ENCODE measurements at places on chromosomes 7 and 10. TPM values are rescaled to one million over a fixed set of nuclear protein-coding genes. Genes with fewer than 3 reads are reported as not detected.

The CALML5 gene
- total RNA-seq, result not detected

The PRKG1 gene
- total RNA-seq, result 45.6 TPM

The AKR1C2 gene
- 376 TPM for total RNA-seq

DNA sequence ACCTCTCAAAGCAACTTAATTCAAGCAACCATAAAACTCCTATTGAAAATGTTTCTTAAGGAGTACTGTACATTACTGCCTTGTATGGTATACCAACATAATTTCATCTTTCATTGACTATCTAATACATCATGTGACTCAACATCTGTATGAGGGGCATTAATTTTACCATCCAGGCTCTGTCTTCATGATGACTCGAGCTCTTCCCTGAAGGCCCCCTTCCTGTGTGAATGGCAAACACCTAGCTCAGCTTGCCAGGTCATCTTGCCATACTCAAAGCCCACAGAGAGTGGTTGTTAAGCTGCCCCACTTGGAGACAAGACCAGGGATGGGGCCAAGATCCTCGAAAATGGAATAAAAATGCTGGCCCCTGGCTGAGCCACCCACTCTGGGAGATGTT is 82.4 kb downstream of the SGMS1 start:
- no peak for DNase-seq

GRCh38 chr7:103113164-103113563 is 35.7 kb downstream of the NAPEPLD start:
- peak; percentile 96 for DNase-seq

DNA sequence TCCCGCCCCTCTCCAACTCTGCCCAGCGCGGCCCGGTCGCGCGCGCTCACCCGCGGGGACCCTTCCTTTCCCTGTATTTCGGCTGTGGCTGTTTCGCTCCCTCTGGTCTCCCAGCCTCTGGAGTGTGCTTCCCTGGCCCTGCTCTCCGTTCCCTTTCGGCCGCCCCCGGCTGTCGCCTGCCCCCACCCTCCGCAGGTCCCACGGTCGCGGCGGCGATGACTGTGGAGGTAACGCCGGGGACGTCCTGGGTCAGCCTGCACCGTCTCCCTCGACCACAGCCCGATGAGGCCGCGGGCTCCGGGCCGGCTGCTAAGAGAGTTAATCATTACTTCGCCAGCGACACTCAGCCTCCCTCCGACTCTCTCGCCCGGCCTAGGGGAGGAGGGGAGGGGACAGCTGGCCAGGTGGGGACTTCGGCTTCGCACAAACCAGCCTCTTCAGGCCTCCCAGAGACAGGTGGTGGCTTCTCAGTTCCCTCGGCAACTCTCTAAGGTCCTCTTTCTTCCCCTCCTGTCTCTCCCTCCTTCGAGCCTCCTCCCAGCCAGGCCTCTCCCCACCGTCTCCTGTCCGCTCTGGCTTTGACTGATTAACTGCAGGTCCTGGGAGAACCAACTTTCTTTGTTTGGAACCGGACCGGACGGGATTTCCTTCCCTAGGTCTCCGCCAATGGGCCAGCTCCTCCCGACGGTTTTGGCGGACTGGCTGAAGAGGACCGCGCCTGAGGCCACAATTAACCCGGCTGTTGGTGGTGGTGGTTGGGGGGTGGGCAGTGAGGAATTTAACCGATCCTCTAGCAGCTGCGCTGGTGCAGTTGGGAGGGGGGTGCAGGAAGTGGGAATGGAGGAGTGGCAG is 5.6 kb upstream of the PAX2 start:
- DNase-seq, result no peak

- peak; percentile 11 for DNase-seq
These were observed 199.5 kb downstream of the INHBA start for GRCh38 chr7:41503438-41503837.

The EGFR gene
- 147 TPM for total RNA-seq

DNA sequence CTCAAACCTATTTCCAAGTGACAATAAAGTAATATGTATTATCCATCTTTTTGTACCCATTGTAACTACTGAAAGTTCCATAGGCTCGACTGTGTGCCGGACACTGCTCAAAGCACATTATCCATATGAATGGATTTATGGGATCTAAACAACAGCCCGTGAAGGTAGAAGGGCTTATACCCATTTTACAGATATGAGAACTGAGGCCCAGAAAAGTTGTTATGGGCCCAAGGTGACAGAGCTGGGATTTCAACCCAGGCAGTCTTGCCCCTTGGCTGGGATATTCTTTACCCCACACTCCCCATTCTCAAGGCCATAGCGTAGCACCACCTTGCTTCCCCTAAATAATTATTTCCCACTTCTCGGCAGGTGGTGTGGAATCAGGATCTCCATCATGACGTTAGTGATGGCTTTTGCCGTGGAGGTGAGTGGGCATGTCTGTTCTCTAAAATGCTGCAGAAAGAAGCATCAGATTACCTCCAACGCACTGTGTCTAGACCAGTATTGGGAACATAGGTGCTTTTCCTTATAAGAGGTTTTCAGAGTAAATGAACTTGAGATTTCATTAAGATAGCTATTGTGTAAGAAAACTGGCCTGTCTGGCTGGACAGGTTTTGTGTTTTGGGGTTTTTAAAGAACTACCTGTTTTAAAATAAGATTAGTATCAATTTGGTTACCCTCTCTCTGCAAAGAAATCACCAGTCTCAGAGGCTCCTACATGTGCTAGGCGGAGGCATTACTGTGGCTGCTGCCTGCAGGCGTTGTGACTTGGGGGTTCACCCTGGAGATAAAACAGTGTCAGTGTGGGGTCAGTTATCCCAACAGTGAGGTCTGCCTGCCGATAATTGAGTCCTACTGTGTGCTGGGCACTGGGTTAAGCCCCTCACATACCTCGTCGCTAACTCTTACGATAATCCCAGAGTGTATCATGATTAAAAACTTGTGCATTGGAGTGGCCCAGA is 85.1 kb upstream of the SDK1 start:
- no peak for DNase-seq

DNA sequence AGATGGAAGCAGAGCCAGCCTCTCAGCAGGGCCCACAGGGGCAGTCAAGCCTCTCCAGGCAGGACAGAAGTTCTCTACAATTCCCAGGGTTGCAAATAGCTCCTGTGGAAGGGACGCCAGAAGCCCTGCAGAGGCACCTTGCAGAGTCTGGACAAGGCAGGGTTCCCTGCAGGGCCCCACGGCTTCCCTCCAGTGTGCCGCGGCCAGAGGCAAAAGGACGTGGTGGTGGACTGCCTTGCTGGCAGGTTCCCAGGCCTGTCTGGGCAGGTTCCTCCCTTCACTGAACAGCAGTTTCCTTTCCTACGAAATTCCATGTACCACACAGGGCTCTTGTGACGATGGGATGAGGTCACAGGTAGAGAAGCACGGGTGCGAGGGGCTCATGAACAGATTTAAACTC is 25.1 kb downstream of the UPP1 start:
- no peak for DNase-seq

DNA sequence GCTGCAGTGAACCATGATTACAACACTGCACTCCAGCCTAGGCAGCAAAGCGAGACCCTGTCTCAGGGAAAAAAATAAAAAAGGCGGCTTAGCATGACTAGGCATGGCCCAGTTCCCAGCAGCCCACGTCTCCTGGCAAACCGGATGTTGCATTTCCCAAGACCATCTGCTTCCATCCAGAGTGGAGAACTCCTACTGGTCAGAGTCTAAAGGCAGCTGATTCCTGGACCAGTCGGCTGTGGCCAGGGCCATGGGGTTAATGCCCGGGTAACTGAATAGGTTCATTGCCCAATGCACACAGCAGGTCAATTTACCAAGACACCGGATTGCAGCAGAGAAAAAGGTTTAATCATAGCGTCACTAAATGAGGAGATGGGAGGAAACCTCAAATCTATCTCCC is 133.1 kb downstream of the MYL10 start:
- DNase-seq, result no peak

The TMEM236 gene
- 0.09 TPM for total RNA-seq

DNA sequence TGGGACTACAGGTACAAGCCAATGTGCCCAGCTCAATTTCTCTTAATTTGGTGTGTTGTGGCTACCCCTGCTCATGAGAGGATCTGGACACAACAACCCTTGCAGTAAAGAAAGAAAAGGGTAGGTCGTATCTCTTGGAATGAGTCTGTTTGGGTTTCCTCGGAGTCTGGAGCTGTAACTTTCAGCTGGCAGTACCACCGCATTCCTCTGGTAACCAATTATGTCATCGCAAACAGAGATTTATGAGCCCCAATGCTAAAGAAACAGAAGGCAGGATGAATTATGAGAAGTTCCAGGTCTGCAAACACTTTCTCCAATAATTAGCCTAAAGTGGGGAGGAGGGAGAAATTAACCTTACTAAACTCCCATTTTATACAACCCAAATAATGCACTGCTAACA is 186.6 kb upstream of the NRP1 start:
- DNase-seq, result peak; percentile 42

GRCh38 chr10:44387853-44388251 is 3.0 kb upstream of the CXCL12 start:
- DNase-seq, result no peak

- no peak for DNase-seq
These were observed 165.3 kb downstream of the PAXIP1 start for GRCh38 chr7:154837622-154838021.

- DNase-seq, result peak; percentile 63
These were observed 135.4 kb upstream of the PRPS1L1 start for GRCh38 chr7:18163091-18163490.

DNA sequence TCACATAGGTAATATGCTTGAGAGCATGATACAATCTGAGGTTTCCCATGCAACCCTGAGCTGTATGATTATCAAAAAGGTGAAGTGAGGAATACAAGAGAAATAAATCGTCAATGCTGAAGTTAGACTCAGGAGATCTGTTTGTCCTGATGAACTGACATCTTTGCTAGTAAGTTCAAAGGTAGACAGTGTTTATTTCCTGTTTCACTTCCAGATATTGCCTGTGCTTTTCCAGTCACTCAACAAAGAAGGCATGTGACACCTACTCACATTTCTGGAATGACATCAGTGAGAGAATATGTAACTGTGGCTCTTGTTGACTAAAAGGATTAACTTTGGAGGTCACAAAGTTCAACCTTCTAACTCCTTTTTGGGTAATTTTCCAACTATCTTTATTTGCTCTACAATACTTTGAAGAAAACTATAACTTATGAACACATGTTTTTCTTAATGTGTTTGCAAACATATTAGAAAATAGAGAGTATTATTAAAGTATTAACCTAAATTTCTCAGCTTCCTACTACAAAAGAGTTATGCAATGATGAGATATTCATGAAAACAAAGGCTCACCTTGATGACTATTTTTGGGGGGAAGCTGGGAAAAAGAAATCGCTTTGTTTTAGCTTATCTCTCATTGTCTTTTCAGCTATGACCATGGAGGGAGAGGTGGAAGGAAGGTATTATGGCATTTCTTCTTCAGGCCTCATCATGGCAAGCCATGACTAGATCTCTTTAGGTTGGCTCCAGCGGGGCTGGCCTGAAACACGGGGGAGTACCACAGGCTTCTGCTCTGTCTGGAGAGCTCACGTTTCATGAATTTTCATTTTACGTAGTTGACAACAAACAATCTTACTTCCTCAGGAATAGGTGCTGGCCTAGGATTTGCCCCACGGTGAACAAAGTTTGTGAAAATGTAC is 214.7 kb upstream of the SLC26A5 start:
- DNase-seq, result no peak

- DNase-seq, result no peak
These were observed 41.5 kb upstream of the DGKI start for GRCh38 chr7:137888241-137888640.

DNA sequence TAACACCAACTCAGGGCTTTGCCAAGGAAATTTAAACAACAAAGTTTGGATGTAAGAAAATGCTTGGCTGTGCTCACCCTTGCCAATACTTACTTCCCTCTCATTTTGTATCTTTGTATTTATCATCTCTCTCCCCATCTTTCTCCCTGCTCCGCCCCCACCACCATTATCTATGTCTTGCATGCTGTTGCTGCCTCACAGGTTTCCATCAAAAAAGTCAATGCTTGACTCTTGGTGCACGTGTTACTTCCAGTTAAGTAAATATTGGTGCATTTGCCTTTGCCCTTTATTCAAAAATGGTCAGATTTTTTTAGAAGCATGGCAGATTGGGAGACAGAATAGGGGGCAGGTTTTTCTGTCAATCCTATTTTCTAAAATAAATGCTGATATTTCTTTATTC is 626.0 kb downstream of the ACTR3B start:
- DNase-seq, result no peak

- peak; percentile 62 for DNase-seq
These were observed 31.3 kb downstream of the KIAA1217 start for GRCh38 chr10:24240041-24240751.

DNA sequence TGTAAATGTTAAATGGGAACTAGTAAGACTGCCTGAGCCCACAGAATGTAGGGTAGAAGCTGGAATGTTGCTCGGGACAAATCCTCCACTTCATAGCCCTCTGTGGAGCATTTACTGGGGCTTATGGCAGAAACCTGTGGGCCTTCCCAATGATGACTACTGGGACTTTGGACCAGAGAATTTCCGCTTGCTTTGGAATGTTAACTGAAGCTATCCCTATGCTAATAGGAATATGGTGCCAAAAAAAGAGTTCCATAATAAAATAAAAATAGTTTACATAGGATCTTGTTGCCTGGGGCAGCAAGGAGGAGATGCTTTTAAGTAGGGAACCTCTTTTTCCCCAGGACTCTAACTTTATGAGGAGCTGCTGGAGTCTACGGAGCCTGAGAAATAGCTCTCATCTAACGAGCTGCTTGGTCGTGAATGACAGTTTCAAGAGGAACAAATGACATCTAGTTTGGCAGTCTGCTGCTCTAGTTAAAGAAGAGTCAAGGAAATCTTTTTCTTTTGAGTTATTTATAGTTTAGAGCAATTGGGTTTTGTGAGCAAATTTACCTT is 5.7 kb upstream of the DYNC2I1 start:
- no peak for DNase-seq

The BEND7 gene
- 3.2 TPM for total RNA-seq

- no peak for DNase-seq
These were observed 28.3 kb downstream of the FZD1 start for GRCh38 chr7:91292506-91292905.

- no peak for DNase-seq
These were observed 361.7 kb downstream of the GPAM start for GRCh38 chr10:111821871-111822270.

DNA sequence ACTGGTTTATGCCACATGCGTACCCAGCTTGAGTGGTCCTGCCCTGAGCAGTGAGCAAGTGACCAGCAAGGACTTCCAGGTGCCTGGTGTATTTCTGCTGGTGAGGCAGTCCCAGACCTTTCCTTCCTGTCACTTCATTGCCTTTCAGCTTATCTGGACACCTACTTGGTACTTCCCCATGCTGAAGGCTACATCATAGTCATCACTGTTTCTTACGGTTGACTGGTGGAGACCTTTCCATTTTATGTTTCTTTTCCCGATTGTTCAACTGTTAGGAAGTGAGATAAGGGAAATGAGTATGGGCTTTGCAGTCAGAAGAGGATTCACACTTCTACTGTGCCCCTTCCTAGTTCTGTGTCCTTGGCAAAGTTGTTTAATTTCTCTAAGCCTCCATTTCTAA is 358.5 kb downstream of the GFRA1 start:
- DNase-seq, result no peak

All from fibroblast of the aortic adventitia (primary cell).